ENCODE measurements at places on chromosomes 16 and 17.

GRCh38 chr16:54511222-54511731 lies 224.7 kb upstream of the IRX3 start:
- no peak for DNase-seq

GRCh38 chr17:3501344-3501743 lies 25.5 kb downstream of the ASPA start:
- DNase-seq, result no peak

GRCh38 chr17:56937687-56938086 lies 23.2 kb downstream of the COIL start:
- DNase-seq, result no peak

DNA sequence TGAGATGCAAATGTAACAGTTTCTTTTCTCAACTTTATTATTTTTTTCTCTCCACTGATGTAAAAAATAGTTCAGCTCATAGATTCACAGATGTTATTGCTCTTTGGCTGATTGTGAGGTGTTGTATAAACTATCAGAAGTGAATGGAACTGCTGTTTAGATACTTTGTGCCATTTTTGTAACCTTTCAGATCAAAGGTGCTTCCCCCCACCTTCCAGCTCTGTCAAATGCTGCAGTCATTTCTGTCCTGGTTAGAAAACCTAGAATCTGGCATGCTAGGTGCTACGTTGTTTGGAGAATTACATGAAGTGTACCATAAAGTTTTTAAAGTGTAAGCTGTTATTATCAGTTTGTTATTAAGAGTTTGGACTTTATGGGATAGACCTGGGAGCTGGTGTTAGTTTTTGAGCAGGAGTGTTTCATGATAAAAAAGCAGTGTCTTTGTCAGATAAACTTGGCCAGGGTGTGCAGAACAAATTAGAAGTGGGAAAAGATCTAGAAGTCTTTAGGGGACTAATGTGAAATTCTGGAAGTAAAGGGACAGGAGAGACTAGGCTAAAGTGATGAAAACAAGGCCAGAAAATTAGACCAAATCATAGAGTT lies 1.8 kb upstream of the WIPI1 start:
- DNase-seq, result no peak

DNA sequence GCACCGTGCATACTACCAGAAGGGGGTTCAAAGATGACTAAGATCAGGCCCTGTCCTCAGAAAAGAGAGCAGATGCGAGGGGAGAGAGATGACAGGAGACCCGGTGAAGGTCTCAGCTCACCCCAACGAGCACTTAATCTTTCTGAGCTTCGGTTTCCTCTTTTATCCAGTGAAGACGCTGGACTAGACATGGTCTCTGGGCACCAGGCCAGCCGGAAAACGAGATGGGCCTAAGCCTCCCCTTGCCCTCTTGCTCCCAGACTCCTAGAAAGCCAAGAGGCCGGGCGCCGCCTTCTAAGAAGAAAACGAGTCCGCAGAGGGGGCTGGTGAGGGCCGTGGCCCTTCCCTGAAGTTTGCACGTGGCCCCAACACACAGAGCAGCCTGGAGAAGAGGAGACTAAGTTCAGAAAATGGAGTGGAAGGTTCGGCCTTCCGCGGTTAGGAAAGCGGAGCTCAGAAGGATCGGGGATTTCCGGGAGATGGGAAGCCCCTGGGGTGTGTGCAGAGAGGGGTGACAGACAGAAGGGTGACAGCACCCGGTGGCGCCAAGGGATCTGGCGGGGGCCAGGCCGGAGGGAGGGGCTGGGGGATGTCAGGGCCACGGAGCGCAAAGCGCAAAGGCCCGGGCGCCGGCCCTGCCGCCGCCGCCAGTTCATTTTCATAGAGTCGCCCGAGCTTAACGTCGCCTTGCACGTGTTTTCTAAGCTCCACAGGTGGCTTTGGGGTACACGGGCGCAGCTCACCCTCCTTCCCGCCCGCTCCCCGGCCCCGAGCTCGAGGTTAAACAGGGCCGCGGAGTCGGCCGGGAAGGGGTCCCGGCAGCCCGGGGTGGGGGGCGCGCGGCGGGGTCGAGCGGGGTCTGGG lies 42.1 kb upstream of the BHLHA9 start:
- DNase-seq, result no peak

DNA sequence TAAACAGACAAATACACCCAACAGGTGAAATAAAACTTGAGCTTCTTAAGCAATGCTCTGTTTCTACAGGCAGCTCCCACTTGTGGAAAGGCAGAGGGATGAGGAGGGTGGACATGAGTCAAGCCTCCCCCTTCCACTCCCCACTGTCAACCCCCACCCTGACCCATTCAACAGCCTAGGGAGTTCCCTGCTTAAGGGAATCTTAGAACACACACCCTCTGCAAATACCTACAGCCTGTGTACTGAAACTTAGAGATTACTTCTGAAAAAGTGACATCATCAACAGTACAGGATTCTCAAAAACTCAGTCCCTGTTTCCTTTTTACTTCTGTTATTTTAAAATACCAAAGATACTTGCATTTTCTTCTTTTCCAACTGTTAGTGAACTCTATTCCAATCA lies 345.4 kb downstream of the SOX9 start:
- no peak for DNase-seq

DNA sequence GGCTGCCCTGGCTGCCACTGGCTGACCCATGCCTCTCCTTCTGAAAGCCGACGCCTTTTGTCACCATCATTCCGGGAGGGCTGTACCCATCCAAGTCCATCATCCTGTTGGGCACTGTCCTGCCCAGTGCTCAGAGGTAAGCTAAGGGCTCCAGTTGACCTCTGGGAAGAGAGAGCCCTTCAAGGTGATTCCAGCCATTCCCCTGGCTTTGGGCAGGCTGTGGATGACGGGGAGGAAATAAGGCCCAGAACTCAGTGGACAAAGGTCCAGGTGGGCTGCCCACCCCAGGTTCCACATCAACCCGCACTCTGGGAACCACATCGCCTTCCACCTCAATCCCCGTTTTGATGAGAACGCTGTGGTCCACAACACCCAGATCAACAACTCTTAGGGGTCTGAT lies 45.8 kb downstream of the NOS2 start:
- no peak for DNase-seq

DNA sequence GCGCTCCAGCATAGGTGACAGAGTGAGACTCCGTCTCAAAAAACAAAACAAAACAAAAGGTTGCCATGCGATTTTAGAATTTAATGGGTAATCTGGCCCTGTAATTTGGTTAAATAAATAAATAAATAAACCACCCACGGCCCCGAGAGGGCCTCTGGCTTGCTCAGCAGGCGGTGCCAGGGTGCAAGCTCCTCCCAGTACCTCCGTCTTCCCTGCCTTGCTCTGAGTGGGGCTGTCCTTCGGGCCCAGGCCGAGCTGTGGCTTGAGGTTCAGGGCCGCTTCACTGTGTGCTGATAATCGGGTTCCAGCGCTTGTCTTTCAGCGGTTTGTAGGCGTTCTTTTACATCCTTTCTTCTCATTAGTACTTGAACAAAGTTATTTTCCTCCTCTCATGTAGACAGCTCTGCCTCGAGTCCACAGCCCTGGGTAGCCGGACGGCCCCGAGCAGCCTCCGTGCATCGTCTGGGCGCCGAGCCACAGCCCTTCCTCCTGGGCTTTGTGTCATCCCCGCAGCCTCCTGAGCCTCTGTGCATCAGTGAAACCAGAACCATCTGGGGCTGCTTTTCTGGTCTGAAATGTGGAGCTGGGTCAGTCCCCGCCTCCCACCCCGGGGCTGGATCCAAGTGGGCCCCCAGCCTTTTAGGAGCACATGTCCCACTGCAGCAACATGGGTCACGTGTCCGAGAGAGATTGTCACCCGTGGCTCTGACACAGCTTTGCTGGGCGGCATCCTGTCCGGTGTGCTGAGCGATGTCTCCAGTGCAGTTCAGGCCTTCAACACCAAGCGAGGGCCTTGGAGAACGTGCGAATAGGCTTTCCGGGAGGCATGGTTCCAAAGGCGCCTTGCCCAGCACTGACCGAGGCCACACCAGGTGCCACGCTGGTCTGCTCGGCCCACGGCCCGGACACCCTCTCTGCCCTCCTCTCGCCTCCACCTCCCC lies 157.4 kb upstream of the CHMP6 start:
- no peak for DNase-seq
